ENCODE measurements at places on chromosomes 12 and 14. TPM values are rescaled to one million over a fixed set of nuclear protein-coding genes. Genes with fewer than 3 reads are reported as not detected.
A peak's percentile ranks its signal among the peaks of the same experiment; 100 is the strongest.

GRCh38 chr14:76228138-76228537, 76.4 kb downstream of the GPATCH2L start:
- H3K27ac ChIP-seq = no peak overlapping the region
- H3K36me3 ChIP-seq = no peaks in the 10 kb centered on the region
- no peaks in the 10 kb centered on the region for H3K4me1 ChIP-seq
- no peak for DNase-seq

Gene HPD
- 3.3 TPM for total RNA-seq

DNA sequence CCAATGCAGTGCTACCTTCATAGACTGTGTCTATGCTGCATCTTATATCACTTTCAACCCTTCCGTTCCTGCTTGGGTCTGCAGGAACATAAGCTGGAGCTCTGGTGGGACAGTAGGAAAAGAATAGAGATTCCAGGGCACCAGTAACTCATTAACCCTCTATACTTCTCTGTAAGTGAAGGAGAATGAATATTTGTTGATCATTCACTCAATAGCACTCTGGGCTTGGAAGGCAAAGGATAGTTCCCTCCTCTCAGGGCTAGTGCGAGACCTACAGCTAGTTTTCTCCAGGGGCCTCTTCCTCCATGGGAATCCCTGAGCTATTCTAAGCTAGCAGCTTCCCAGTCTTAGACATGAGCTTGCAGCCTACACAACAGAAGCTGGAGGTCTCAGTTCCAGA, 84.7 kb downstream of the BMP4 start:
- DNase-seq = no peak
- H3K27me3 ChIP-seq = no peaks in the 10 kb centered on the region
- H3K4me1 ChIP-seq = peaks cover 9% of the 10 kb centered on the region

DNA sequence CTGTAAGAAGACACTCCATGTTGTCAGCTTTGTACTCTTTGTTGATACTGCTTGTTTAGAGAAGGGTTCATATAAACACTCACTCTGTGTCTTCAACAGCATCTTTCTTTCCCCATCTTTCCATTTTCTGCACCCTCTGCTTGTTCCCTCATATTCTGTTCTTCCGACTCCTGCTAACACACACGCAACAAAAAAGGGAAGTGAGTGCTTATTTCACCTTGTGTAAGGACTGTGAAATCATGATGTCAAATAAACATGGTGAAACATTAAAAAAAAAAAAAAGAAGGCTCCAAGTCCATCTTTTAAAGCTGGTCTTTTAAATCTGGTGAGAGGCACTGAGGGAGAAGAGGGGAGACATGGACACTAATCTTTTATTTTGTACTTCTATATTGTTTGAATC, 145.4 kb downstream of the RPAP3 start:
- no peaks in the 10 kb centered on the region for H3K36me3 ChIP-seq
- no peak overlapping the region for H3K4me3 ChIP-seq
- H3K27me3 ChIP-seq = no peaks in the 10 kb centered on the region
- H3K4me1 ChIP-seq = no peaks in the 10 kb centered on the region

DNA sequence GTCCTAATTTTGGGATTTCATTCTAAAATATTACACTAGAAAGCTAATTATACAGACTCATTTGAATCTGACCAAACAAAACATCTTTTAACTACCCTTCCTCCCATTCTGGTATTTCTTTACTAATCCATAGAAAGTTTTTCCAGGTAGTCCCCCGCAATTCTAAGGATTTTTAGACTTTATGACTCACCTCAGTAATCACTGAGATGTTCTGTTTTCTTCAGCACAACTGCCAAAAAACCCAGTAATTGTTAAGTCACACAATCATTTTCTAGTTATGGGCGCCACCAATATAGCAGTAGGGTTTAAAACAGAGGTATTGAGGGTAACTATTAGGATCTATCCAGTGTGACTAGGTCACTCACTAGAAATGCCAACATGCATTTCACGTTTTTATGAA, 1.6 kb upstream of the ARID4A start:
- peaks cover 39% of the 10 kb centered on the region for H3K4me1 ChIP-seq
- H3K27me3 ChIP-seq = no peaks in the 10 kb centered on the region
- H3K4me3 ChIP-seq = peak overlapping the region; percentile 92
- H3K36me3 ChIP-seq = peaks cover 38% of the 10 kb centered on the region

- H3K27ac ChIP-seq = no peak overlapping the region
- H3K4me3 ChIP-seq = no peak overlapping the region
- H3K36me3 ChIP-seq = no peaks in the 10 kb centered on the region
- peaks cover 2% of the 10 kb centered on the region for H3K4me1 ChIP-seq
Observed at GRCh38 chr14:75615200-75615599, 36.8 kb downstream of the FLVCR2 start.

DNA sequence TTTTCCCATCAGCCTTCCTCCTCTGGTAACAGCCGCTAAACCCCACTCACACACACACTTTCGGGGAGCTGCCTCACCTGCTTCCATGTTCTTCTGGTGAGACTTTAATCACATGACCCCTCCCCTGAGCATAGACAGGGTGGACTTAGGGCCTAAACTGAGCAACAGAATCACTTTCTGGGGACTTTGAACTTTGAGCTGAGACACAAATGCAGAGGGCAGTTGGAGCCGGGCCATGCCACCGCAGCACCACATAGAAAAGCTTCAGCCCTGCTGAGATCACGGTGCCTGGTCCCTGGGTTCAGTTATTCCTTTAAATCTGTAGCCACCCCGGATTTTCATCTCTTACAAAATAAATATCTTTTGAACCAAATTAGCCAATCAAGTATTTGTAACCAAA, 18.4 kb upstream of the MAP3K9 start:
- no peak overlapping the region for H3K27ac ChIP-seq
- H3K4me3 ChIP-seq = no peak overlapping the region
- no peaks in the 10 kb centered on the region for H3K27me3 ChIP-seq
- DNase-seq = no peak

- no peaks in the 10 kb centered on the region for H3K36me3 ChIP-seq
- DNase-seq = no peak
- H3K4me3 ChIP-seq = no peak overlapping the region
- no peaks in the 10 kb centered on the region for H3K27me3 ChIP-seq
Observed at GRCh38 chr14:68696721-68697495, 96.0 kb downstream of the ZFP36L1 start.

- DNase-seq = no peak
- H3K27ac ChIP-seq = no peak overlapping the region
- H3K27me3 ChIP-seq = no peaks in the 10 kb centered on the region
Observed at GRCh38 chr14:77082356-77082755, 15.7 kb upstream of the CIPC start.

- H3K4me1 ChIP-seq = no peaks in the 10 kb centered on the region
- H3K27ac ChIP-seq = no peak overlapping the region
- H3K36me3 ChIP-seq = no peaks in the 10 kb centered on the region
- H3K4me3 ChIP-seq = no peak overlapping the region
- no peak for DNase-seq
Observed at GRCh38 chr14:39558525-39558924, 126.3 kb upstream of the FBXO33 start.

Gene VWF
- 163 TPM for total RNA-seq

Gene WNT5B
- 62.3 TPM for total RNA-seq

GRCh38 chr12:58765076-58765475, 155.2 kb downstream of the LRIG3 start:
- no peaks in the 10 kb centered on the region for H3K27me3 ChIP-seq
- no peak overlapping the region for H3K4me3 ChIP-seq
- DNase-seq = no peak
- H3K27ac ChIP-seq = no peak overlapping the region
- H3K36me3 ChIP-seq = no peaks in the 10 kb centered on the region
- peaks cover 40% of the 10 kb centered on the region for H3K4me1 ChIP-seq

Gene CLIP1
- total RNA-seq = 238 TPM

Gene OR4K5
- total RNA-seq = not detected

DNA sequence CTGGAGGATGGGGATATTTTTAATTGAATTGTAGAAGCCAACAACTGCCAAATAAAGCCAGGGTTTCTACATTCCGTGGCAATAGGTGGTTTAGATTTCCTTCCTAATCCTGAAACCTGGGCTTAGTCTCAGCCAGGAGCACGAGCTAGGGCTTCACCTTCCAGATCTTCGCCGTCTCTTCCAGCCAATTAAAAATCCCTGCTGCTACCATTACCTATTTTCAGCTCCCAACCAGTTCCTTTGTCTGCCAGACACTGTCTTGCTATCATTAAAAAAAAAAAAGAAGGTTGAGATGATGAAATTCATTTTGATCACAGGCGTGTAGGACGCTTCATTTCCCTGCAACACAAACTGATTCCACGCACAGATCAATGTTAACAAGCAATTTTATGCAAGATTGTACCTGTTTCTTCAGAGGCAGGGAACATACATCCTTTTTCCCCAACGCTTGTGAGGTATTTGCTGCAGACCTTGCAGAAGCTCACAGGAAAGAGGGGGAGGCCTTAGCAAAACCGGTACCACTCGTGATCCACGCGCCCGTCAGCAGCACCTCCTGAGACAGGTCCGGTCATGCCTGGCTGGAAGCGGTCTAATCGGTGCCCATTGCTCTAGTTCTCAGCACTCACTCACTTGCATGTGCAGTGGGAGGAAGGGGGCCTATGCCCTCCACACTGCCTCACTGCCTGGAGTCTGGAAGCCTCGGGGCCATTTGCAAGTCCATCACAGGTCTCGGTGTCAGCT, 65.1 kb downstream of the SLC6A12 start:
- H3K36me3 ChIP-seq = no peaks in the 10 kb centered on the region
- H3K4me3 ChIP-seq = no peak overlapping the region
- peaks cover 8% of the 10 kb centered on the region for H3K4me1 ChIP-seq
- no peaks in the 10 kb centered on the region for H3K27me3 ChIP-seq
- no peak overlapping the region for H3K27ac ChIP-seq
- no peak for DNase-seq

Gene ARHGEF25
- 102 TPM for total RNA-seq

DNA sequence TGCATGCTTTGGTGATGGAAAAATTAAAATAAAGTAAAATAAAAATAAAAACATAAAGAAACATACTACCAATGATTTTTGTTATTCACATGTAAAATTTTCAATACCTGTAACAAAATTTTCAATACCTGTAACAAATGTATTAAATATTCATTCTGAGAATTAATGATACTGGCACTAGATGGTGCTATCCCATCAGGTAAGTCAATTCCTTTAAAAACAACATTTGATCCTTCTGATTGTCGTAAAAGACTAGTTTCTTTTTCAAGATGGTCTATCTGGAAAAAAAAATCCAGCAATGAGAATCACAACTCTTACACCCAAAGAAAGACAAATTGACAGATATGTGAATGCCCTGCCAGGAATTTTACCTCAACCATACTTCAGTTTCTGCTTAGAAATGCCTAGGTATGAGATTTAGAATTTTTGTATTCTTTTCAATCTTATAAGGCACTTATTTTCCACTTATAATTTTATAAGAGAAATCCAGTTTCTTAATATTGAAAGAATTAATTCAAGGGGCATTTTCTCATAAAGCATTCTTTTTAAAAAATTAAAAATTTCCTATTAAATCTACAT, 30.7 kb downstream of the CEP290 start:
- DNase-seq = no peak
- H3K27ac ChIP-seq = no peak overlapping the region
- peak overlapping the region; percentile 38 for H3K4me3 ChIP-seq
- H3K4me1 ChIP-seq = no peaks in the 10 kb centered on the region
- no peaks in the 10 kb centered on the region for H3K27me3 ChIP-seq
- H3K36me3 ChIP-seq = peaks cover 51% of the 10 kb centered on the region

DNA sequence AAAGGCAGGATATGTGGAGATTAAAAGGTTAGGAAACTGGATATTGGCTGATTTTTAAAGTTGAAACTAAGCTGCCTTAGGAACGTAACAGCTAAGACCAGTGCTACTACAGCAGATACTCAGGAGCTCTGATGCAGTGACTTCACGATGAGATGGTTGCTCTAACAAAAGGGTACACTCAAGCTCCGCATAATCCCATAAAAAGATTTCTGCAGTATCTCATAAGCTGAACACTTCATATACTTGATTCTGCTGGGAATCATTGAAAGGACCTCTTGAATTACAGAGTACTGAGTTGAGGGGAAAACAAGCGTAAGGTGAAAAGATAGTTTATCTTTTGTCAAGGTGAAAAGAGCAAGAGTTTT, 3.7 kb downstream of the RNF10 start:
- peak overlapping the region; percentile 84 for H3K4me3 ChIP-seq
- H3K4me1 ChIP-seq = peaks cover 72% of the 10 kb centered on the region
- peaks cover 17% of the 10 kb centered on the region for H3K36me3 ChIP-seq
- no peak for DNase-seq

DNA sequence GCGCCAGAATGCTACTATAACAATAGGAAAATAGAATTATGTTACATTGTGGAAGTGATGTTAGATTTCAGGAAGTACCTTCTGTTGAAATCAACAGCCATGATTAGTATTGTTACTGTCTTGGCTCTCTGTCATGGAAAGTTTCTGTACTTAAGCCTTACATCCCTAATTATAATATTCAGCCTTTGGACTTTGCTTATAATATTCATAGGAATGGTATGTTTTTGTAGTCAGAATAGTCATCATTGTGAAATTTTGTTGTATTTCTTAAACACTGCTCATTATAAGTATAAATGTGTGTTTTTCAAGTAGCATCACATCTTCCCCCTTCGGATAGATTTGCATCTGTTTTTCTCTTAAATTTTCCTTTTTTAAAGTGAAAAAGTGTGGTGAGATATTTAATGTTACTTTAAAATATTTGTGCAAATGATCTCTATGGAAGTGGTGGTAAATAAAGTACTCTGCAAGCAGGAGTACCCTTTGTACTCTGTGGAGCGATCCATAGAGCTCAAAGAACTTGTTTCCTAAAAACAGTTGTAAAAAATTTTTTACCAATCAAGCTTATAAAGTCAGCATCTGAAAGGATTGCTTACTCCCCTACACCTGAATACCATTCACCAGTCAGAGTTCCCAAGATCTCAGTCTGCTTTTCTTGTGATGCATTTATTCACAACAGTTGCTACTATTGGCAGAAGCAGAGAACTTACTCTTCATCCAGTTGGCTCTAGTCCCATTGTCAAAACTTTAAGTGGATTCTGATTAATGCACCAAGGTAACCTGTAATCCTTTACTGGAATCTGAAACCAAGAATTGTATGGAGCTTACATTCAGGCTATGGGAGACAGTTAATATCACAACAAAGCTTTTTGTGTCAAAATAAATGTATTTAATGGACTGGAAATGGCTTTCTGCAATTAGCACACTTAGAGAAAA, 87.8 kb downstream of the RIC8B start:
- H3K27ac ChIP-seq = peak overlapping the region; percentile 68
- H3K4me1 ChIP-seq = peaks cover 23% of the 10 kb centered on the region
- no peaks in the 10 kb centered on the region for H3K27me3 ChIP-seq

Gene TMEM119
- 3.6 TPM for total RNA-seq

Gene TMEM52B
- 1.6 TPM for total RNA-seq

GRCh38 chr12:85085066-85085465, 48.9 kb downstream of the LRRIQ1 start:
- H3K36me3 ChIP-seq = no peaks in the 10 kb centered on the region
- H3K27me3 ChIP-seq = no peaks in the 10 kb centered on the region
- no peaks in the 10 kb centered on the region for H3K4me1 ChIP-seq
- no peak overlapping the region for H3K4me3 ChIP-seq
- no peak for DNase-seq
- H3K27ac ChIP-seq = no peak overlapping the region

Gene FAIM2
- 7.5 TPM for total RNA-seq

DNA sequence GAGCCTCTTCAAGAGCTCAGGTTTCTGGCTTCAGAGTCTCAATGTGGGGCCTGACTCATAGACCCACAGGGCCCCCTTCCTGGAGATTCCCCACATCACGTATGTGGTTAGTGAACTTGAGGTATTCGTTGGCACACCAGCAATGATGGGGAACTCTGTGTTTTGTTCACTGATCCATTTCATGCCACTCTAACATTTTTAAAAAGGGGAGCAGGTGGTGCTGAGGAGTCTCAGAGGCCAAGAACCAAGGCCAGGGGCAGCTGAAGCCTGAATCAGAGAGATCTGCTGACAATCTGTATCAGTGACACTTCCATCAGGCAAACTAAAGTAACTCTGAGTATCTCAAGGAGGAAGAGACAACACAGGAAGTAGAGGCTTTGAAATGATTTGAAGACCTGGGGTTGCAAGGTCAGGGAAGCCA, 323.4 kb downstream of the VRK1 start:
- no peak overlapping the region for H3K4me3 ChIP-seq
- H3K27ac ChIP-seq = no peak overlapping the region
- H3K27me3 ChIP-seq = no peaks in the 10 kb centered on the region
- no peaks in the 10 kb centered on the region for H3K36me3 ChIP-seq
- no peak for DNase-seq
